ENCODE measurements at places on chromosomes 7 and 10.

GRCh38 chr10:125216861-125217260 lies 56.5 kb upstream of the CTBP2 start:
- no peak for DNase-seq

DNA sequence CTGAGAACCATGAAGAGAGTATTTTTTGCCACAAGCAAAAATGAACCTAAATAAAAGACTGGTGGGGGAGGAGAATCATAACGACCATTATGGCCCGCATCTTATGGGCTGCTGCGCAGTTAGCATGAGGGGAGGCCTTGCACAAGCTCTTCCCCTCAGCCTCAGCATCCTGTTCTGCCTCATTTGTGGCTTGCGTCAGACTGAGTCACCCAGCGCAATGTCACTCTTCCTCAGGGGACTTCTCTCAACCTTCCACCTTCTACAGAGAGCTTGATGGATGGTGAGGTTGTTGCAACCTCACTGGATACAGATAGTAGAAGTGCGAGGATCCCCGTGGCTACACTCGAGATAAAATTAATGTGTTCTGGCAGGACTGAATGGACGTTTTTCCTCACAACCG lies 16.8 kb upstream of the GPR15LG start:
- DNase-seq: peak; percentile 12

DNA sequence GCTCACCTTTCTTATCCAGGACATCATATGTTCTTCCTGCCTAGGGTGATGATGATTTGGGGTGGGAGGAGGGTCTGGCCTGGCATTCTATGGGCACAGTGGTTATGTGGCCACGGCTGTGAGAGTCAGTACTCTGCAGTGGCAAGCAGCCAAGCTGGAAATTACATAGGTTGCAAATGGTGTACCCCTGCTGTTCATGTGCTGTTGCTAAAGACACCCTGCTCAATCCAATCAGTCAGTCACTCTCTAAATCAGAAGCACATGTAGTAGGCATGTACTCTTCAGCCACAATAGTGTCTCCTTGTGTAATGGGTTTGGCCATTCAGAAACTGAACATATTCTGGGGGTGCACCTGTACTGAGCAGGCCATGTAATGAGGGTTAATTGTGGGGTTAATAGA lies 449.1 kb upstream of the ANKRD30A start:
- no peak for DNase-seq

DNA sequence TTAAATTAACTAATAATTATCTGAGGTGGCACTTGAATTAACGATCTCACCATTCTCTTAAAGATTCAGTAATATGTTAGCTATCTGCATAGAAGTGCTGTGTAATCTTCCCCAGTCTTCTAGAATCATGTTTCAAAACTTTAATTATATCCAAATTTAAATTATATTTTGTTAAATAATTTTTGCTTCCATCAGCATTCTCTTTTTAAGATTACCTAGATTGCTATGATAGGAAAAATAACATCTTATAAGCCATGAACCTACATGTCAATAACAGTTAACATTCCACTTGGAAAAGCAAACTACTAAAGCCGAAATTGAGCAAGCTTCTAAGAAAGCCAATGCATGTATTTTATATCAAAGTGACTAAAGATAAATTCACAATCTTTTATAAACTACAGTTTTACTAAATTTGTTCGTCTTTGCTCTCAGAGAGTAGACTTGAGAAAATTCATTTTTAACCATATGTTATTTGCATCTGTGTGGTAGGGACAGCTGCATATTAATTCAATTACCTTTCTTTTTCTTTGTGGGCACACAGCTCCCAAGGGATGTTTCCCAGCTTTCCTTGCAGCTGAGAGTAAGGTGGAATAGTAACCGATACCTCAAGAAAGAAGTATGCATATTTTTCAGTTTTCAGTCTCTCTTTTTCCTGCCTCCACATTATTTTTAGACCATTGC lies 105.4 kb upstream of the ABCB5 start:
- no peak for DNase-seq

DNA sequence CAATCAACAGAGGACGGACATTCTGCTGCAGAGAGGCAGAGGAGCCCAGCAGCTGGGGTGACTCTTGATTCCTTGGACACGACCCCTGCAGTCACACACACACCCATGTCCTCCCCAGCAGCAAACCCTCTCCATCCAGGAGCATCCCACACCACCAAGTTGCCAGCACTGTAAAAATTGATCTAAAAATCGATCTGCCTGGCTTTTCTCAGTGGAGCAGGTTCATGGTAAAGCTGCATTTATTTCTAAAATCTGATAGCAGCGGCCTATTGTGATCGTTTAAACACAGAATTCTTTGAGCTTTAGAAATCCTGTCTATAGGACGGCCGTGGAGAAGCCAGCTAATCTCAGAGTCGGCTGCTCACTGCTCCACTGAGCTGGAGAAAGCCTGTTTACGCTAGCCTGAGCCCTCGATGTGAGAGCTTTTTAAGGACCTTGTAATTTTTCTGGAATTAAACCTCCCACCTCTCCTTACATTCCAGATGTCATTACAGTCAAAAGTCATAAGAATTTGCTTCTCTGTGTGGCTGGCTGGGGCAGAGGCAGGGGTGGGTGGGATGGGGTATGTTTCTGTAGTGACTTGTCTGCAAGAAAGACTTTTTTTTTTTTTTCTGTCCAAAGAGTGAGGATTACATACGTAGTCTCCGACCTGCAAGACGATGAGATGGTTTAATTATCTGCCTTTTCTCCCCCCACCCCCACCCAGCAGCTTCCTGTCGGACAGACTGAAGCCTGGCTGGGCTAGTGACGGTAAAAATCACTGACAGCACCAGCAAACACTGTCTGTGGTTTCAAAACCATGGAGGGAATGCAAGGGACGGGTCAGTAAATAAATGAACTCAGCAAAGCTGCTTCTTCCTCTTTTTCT lies 31.6 kb downstream of the TRIM8 start:
- DNase-seq: peak; percentile 29

GRCh38 chr7:150668472-150668911 lies 17.0 kb upstream of the GIMAP2 start:
- no peak for DNase-seq

DNA sequence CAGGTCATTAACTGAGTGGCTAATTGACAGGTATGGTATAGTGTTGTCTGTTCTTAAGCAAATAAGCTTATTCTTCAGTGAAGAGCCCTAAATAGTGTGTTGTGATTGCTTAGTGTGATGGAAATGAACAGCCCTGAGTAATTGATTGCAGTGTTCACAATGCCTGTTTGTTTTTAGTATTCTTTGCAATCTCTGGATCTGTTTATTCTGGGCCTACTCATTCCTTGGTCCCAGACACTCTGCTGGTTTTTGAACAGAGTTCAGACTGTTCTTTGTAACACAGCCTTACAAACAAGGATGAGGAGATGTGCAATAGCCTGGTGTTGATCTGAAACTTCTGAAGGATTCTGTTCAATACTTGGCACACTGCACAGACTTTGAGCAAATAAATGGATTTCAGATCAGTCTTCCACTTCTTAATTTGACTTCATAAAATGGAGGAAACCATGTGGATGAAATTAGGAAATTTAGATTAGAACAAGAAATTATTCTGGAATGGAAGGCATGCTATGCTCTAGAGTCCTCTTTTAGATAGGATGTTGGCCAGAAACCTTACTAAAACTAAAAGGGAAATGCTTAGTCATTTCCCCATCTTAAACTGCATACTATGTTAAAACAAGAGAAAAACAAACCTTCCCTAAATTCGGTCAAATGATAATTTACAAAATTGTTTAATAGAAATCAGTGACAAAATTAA lies 444.2 kb upstream of the SEMA3D start:
- no peak for DNase-seq

DNA sequence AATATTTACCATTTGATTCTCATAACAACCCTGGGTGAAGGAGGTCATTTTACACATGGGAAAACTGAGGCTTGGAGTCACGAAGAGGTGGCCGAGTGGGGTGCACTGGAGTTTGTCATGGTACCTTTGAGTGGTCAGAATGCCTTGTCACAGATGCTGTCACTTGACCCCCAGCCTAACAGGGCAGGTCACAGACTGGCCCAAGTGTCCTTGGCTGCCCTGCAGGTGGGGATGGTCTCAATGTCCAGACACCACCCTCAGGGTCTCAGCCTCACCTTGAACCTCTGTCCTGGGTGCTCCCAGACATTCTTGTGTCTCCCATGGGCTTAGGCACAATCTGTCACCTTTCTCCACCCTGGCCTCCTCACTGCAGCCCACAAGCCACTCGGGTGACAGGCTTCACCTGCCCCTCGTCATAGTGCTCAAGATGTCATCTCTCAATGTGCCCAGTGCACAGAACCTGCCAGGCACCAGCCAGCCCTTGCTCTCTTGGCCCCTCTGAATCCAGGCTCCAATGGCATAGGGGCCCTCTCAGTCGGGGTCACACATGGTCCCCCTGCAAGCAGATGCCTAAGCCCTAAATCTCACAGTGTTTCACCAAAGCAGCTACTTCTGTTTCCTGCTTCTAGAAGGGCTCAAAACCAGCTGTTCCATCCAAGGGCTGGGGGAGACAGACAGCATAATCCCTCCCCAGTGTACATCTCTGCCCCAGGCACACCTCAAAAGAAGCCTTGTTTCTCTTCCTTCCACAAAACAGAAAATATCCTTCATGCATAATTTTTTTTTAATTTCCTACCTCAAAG lies 76.8 kb upstream of the NANOS1 start:
- no peak for DNase-seq

DNA sequence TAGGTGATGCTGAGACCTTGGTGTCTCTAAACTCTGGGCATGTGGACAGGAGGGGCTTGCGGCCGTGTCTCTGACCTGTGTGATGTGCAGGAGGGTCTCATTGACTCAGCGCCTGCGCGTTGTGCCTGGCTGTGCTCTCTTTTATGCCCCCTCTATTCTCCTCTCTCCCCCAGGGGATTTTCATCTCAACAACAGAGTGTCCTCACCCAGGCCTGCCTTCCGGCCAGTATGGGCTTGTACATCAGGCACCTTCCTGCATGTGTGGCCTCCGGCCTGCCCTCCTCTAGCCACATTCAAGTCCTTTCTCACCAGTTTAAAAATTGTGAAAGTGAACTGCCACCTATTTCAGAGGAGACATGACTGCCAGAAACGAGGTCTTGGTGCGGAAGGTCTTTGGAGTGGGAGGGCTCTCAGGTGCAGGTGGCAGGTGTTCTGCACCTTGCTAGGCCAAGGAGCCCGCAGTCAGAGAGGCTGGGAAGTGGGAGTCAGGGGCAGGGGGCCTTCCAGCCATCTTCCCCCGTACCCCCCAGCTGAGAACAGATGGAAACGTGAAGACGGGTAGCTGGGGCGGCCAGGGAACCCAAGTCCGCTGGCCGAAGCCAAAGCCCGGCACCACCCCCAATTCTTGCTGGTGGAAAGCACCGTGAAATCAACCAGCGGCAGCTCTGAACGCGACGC lies 531 bp upstream of the INTS15 start:
- no peak for DNase-seq

- DNase-seq: peak; percentile 22
Measured at GRCh38 chr7:31059551-31059950, 7.4 kb downstream of the ADCYAP1R1 start.

GRCh38 chr7:27191833-27192545 lies 7.0 kb upstream of the HOXA11 start:
- DNase-seq: no peak

DNA sequence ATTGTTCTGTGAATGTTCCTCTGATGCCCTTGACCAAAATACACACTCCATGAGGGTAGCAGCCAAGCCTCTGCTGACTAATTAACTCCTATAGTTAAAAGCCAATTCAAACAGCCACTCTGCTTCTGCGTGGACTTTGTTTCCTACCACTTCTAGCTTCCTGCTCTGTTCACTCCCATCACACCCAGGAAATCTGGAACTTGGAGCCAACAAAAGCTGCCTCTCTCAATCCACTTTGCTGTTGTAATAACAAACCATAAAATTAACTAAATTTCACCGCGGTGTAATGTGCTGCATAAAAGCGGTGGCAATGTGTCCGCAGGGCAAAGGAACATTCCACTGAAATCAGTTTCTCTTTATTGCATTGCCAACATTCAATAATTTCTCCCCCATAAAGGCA lies 239.5 kb downstream of the PLXNA4 start:
- no peak for DNase-seq

GRCh38 chr10:134247-135131 lies 766 bp upstream of the ZMYND11 start:
- peak; percentile 35 for DNase-seq

GRCh38 chr7:43756368-43757072 lies 2.0 kb upstream of the BLVRA start:
- DNase-seq: no peak

GRCh38 chr10:78455811-78456210 lies 422.1 kb downstream of the RPS24 start:
- no peak for DNase-seq

GRCh38 chr7:36387435-36388231 lies 2.0 kb upstream of the ANLN start:
- DNase-seq: no peak

DNA sequence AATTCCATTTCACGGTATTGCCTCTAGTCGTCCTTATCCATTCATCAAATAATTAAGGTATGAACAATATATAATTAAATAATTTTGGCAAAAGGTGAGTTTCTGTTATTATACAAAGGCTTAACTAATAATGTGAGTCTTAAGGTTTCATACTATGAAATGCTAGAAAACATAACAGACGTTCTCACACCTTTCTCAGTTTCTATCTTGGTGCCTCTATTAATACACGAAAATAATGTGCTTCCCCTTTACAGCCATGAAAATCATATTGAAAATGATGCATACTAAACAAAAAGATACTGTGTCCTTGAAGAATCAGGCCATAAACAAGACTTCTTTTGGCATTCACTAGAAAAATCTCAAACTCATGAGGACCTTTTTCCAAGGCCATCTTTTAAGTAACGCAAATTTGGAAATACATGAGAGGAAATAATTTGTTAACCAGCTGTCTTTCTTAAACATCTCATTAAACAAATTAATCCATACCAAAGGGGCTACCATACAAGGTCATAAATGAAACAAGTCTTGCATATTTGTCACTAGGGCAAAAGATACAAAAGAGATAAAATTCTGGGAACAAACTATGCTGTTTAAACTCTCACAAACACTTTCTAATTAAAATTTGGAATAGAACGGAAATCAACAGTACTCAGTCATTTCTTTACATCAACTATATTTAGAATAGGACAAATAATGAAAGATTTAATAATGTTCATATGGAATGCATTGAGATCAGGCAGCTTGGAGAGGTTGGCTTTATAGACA lies 53.9 kb upstream of the CAV2 start:
- DNase-seq: no peak

DNA sequence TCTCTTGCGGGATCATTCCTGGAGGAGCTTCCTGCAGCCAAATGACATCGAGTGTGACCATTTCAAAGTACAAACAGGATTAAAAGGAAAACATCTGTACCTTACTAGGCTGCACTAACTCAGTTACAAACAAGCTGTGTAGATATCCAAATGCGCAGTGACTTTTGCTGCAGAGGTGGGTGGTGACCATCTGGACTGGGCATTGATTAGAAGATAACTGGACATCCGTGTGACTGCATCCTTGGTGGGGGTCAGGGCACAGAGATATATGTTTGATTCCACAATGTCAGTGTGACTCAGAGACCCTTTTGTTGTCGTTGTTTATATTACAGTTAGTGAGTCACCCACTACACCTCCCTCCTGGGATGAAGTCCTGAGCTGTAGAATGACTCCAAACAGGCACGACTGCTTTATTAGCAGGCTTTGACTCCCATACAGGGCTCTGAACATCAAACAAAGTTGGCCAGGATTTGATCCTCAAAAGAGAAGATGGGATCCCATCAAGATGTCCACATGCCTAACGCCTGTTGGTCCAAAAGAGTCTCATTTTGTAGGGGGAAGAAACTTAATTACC lies 56.7 kb upstream of the SDK1 start:
- no peak for DNase-seq

- DNase-seq: no peak
Measured at GRCh38 chr10:123848564-123849457, 42.8 kb downstream of the CPXM2 start.

- DNase-seq: no peak
Measured at GRCh38 chr10:27618036-27618615, 114.0 kb downstream of the RAB18 start.

GRCh38 chr10:5038101-5038500 lies 34.4 kb upstream of the AKR1C2 start:
- DNase-seq: no peak

Measured in C1 segment of cervical spinal cord (tissue), 14 donors.